ENCODE measurements at places on chromosomes 3 and 15.
A peak's percentile ranks its signal among the peaks of the same experiment; 100 is the strongest.

DNA sequence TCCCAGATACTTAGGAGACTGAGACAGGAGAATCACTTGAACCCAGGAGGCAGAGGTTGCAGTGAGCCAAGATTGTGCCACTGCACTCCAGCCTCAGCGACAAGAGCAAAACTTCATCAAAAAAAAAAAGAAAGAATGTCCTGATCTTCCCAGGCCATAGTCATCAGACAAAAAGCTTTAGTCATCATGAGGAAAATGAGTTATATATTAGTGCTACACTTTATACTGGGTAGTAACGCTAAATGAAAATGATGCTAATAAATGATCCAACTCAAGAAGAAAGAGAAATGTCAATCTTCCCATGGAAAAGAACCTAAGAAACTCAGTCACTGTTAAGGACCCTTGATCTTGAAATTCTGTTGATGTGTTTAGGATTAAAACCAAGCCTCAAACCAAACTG lies 26.3 kb upstream of the TRIM59 start:
- DNase-seq: no peak

DNA sequence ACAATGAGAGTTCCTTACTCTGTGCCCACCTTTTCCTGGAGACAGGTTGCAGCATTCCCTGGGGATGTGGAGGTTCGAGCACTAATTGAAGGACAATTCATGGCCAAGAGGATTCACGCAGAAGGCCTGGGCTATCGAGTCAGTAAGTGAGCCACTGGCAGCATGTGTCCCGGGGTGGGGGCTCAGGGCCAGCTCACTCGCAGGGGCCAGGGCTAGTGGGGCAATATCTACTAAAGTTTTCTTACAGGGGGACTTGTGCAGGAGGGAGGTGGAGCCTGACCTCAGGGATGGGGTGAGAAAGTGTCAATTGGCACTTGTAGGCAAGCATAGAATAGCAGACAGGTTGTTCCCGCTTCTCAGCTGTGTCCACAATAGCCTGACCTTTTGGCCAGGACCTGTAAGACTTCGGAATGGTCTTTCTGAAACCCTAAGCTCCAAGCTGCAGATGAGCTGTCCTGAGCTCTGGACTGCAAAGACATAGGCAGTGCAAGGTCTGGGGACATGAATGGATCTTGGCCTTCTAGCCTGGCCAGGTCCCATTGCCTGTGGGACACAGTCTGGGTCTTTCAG lies 32.7 kb downstream of the XYLB start:
- no peak for DNase-seq

DNA sequence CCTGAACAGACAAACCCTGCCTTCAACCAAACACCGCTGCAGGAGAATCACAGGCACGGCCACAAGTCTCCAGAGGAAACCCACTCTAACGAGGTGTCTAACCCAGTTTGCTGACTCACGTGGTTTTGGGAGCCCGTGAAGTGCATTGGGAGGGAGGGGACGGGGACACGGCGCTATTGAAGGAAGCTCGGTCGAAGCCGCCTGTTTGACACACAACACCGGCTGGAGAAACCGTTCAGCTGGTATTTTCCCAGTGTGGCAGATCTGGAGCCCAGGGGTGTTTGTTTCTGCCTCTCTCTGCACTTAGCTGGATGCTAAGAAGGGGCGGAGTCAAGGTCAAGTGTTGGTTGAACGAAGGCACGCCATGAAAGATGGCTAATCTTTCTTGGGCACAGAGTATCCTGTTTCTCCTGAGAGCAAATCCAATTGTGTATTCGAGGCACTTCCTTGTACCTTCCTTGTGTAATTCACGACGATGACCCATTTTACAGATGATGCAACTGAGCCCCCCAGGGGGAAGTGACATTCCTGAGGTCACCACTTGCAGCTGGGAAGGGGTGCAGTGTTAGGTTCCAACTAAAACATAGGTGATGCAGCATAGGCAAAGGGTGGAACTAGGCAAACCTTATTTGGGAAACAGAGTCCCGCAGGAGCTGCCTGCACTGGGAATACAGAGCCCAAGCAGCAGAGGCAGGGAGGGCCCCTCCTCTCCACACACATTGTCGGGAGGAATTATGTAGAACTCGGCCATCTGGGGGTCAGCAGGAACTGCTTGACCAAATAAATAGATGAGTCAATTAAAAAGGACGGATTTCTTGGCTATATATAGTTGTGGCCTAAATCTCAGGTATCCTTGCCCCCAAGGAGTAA lies 22.5 kb downstream of the SLC6A6 start:
- DNase-seq: peak; percentile 31

- no peak for DNase-seq
These were observed 7.4 kb upstream of the OCA2 start for GRCh38 chr15:28106294-28107110.

DNA sequence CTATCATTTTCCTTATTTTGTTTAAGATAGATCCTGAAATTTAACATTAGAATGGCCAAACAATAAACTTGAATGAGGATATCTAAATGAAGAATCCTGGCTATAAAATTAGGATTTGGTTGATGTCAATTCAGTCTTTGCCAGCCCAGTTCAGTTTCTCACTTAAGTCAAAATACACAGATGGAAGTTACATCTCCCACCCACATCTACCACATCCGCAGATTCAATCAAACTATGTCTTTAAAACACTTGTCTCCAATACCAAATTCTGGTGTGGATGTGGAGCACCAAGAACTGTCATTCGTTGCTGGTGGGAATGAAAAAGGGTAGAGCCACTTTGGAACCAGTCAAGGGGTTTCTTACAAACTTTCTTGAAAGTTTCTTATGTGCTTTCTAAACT lies 18.2 kb downstream of the CBLB start:
- DNase-seq: no peak

DNA sequence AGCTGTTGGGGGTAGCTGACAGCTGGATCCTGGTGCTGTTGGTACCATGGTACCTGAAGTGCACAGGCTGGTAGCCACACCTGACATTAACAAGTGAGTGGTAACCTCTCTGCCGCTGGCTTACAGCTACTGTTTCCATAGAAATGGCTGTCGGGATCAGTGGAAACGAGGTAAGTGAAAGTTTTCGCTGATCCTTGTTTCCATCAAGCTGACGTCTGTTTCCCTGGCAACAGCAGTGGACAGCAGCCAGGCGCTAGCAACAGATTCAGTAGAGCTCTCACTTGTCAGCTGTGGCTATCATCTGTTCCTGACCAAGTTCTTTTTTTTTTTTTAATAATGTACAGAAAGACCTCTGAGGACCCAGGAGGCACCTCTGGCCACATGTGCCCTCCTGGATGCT lies 166.2 kb downstream of the CHDH start:
- DNase-seq: no peak

GRCh38 chr3:27714692-27715453 lies 7.2 kb downstream of the EOMES start:
- DNase-seq: peak; percentile 72

DNA sequence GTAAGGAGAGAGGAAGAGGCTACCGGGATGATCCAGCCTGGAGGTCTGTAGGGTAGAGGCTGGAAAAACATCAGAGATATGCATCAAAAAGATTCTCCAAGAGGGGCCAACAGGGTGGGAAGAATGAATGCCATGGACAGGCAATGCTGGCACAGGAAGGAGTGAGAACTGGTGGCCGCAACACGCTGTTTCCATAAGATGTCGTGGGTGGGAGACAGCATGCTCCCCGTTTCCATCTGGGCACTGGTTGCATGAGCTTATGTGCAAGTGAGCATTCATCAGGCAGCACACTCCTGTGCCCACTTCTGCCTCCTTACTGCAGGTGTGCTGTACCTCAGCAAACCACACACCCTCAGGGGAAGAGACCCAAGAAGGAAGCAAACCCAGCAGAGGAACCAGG lies 59.4 kb downstream of the GABRB3 start:
- DNase-seq: no peak

- DNase-seq: no peak
These were observed 8.0 kb upstream of the PXK start for GRCh38 chr3:58324391-58325390.

DNA sequence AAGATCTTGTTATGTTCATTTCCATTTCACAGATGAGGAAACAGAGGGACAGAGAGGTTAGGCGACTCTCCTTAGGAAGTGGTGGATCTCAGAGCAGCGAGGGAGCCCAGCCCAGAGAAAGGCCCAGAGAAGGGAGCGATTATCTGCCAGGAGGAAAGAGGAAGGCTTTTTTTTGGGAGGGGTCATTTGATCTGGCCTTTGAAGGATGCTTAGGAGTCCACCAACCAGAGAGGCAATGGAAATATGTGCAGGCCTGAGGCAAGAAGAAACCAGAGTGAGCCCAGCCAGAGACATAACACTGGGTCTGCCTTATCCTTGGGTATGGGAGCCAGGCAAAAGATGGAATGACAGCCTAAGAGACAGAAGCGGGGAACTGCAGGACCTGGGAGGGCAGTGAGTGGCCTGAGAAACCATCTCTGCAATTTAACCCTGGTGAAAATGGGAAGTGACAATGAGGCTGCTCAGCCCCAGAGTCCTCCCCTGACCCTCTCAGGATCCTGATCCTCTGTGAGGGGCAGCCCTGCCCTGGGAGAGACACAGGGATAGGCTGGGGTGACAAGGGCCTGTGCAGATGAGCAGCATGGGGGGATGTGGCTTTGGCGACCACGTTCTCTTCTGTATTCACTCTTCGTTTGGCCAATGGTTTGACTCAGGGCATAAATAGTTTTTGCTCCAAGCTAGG lies 163.2 kb downstream of the WNT7A start:
- DNase-seq: peak; percentile 22

GRCh38 chr15:66603301-66604179 lies 37.7 kb upstream of the LCTL start:
- DNase-seq: peak; percentile 40

DNA sequence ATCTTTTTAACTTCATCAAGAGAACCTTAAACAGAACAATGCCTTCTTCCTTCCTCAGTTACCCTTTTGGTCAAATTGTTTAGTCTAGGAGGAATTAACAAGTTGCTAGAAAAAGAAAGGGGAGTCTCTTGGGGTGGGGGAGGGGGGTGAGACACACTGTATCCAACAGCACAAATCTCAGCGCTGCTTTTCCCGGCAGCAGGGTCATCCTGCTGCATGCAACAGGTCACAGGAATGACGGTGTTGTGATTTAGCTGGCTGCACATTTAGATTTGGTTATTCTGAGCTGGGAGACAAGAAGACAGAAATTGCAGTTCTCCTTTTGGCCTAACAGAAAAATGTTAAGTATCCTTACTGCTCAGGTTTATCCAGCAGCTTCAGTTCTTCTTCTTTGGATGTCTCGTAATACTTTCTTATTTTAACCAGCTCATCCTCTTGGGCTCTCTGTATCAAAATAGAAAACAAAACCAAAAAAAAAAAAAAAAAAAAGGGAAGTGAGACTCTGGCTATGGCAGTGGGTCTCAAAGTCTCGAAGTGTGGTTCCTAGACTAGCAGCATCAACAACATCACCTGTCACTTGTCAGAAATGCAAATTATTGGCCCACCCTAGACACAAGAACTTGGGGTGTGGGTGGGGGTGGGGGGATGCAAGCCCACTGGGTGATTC lies 190.5 kb downstream of the GREM1 start:
- no peak for DNase-seq

DNA sequence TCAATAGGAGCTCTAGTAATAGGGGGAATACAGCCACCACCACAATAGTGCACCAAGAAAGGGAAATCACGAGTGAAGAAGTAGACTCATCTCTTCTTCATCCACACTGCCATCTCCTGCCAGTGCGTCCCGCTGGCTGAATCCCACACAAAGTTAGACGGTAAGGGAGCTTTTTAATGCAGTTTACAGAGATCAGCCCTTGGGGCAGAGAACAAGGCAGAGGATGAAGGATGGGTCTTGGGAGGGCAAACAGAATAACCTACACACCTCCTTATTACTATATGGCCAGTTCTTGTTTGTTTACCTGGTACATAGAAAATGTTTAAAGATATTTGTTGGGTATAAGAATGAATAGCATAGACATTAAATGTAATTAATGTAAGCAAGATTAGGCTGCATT lies 11.0 kb upstream of the DPH6 start:
- no peak for DNase-seq

GRCh38 chr15:90685591-90686434 lies 31.3 kb upstream of the BLM start:
- no peak for DNase-seq

- no peak for DNase-seq
These were observed 35.9 kb upstream of the MRPS22 start for GRCh38 chr3:139307601-139308555.

DNA sequence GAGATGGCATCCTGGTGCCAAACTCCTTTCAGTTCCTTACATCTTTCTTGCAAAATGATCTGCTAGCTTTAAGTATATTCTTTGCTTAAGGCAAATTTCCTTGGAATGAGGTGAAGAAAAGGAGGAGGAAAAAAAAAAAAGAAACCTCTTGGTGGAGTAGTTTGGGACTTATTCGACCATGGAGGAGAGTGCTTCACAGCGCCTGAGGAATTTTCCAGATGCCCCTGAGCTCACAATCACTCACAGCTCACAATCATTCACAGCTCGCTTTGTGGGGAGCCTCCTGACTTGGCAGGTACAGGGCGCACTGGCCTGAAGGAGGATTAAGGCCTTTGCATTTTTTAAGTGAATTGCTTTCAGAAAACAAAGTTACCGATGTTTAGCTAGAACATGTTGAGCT lies 53.9 kb downstream of the BOC start:
- no peak for DNase-seq

GRCh38 chr3:106589311-106589942 lies 720.6 kb upstream of the CBLB start:
- no peak for DNase-seq

GRCh38 chr15:76866716-76867321 lies 38.3 kb downstream of the SCAPER start:
- no peak for DNase-seq

- no peak for DNase-seq
These were observed 540 bp upstream of the EDC3 start for GRCh38 chr15:74696398-74696729.

DNA sequence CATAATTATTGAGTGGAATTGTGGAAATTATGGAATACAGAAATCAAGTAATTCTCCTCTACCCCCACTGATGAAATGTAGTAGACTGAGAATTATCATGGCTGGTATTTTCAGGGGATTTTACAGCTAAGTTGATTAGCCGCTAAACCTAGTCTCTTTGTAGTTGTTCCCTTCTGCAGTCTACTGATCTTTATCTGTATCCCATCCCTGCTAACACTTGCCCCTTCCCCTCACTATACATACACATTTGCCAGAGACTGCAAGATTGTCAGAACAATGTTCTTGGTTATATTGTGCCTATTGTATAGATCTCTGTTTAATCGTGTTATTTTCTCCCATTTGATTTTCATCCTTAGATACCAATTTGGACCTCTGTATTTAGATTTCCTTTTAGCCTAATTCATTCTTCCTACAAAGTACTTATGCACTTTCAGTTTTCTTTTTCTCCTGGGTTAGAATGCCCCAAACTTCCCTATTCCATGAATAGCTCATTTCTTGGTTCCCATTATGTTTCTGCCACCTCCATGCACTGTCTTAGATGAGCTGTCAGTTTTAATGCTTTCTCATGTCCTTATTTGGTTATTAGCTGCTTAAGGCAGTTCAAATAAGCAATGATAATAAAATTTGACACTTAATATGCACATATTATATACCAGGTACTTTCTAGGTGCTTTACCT lies 86.9 kb downstream of the CDIN1 start:
- no peak for DNase-seq

GRCh38 chr15:98785807-98786621 lies 137.7 kb downstream of the IGF1R start:
- DNase-seq: no peak

Measured in stimulated activated effector memory CD8-positive, alpha-beta T cell treated with anti-CD3 and anti-CD28 coated beads, Interleukin-12 subunit alpha, Interleukin-12 subunit beta, amount 100 ng/mL, for 72 hours (primary cell).